ENCODE measurements at places on chromosomes 2 and 18.

- DNase-seq, result no peak
Observed at GRCh38 chr2:171512683-171513195, 9.5 kb upstream of the CYBRD1 start.

- no peak for DNase-seq
Observed at GRCh38 chr18:12231040-12231882, 22.9 kb upstream of the CIDEA start.

DNA sequence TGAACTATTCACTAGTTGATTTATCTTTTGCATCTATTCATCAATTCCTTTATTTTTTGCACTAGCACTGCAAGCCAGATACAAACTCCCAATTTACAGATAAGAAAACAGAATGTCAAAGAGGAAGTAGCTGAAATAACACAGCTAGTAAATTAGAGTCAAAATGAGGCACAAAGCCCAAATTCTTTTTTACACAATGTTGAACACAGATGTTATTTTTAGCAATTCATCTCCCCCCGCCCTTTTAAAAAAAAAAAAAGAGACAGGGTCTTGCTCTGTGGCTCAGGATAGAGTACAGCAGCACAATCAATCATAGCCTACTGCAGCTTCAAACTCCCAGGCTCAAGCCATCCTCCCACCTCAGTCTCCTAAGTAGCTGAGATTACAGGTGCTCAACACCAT is 127.8 kb downstream of the CCBE1 start:
- no peak for DNase-seq

- no peak for DNase-seq
Observed at GRCh38 chr18:48819276-48819675, 131.5 kb downstream of the SMAD7 start.

DNA sequence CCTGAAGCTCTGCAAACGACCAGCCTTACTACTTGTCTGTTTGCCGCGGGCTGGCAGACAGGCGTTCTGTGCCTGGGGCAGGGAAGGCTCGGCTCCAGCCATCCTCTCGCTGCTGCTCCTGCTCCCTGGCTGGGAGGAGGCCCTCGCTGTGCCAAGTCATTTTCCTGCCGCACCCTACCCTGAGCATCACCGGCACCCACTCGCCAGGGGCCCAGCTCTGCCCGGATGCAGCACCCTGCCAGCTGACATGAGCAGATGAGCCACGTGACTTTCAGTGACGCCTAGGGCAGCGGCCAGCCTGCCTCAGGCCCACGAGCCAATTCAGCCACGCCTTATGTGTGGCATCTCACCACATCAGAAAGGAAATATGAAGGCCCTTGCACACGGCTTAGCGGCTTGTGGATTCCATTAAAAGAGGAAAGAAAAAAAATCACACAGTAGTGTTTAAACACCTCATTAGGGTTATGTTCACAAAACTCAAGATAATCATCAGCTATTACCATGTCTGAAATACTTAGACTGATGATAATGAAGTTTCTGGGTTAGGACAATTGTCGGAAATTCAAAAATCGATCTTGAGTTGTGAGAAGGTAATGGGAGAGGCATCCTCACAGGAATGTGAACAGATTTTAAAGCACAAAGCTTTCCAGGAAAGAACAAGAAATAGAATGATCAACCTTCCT is 250.5 kb downstream of the TWIST2 start:
- DNase-seq, result no peak

DNA sequence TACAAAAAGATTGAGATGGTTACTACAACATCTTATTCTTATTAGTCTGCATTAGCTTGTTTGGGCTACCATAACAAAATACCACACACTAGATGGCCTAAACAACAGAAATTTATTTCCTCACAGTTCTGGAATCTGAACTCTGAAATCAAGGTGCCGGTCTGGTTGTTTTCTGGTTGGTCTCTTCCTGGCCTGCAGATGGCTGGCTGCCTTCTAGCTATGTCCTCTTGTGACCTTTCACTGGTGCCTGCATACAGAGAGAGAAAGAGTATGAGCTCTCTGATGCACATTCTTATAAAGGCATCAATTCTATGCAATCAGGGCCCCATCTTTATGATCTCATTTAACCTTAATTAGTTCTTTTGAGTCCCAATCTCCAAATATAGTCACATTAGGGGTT is 696.5 kb downstream of the TDRD15 start:
- DNase-seq, result no peak

GRCh38 chr2:27184115-27184514 is 27.7 kb upstream of the ATRAID start:
- DNase-seq, result no peak

GRCh38 chr18:2976218-2977132 is 36.5 kb downstream of the LPIN2 start:
- DNase-seq, result no peak

DNA sequence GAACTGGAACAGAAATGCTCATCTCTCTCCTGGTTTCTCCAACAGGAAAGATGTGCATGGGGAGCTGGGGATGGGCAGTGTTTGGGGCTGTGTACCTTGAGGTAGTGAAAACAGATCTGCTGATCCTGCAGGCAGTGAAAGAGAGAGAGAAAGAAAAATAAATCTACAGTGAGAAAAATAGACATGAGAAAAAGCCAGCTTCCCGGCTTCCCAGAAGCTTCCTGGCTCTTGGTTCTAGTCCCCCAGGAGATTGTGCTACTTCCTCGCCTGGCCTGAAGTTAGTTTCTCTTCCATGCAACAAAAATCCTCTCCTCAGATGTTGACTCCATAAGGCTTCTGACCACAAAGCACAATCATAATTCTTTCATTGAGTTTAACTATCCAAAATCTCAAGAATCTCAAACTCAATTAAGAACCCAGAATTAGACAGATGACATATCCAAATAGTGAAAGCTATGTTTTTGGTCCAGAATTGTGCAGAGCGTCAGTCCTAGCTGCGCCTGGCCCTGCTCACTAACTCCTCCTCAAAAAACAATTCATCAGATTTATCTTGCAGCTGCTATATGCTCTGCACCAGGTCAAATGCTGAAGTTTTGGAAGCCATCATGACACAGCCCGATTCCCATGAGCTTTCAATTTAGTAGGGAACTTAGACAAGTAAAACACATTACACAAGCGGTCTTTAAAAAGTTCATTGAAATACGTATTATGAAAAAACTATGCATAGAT is 20.1 kb upstream of the NAB1 start:
- DNase-seq, result no peak

- no peak for DNase-seq
Observed at GRCh38 chr2:26809876-26810577, 24.2 kb downstream of the CENPA start.

DNA sequence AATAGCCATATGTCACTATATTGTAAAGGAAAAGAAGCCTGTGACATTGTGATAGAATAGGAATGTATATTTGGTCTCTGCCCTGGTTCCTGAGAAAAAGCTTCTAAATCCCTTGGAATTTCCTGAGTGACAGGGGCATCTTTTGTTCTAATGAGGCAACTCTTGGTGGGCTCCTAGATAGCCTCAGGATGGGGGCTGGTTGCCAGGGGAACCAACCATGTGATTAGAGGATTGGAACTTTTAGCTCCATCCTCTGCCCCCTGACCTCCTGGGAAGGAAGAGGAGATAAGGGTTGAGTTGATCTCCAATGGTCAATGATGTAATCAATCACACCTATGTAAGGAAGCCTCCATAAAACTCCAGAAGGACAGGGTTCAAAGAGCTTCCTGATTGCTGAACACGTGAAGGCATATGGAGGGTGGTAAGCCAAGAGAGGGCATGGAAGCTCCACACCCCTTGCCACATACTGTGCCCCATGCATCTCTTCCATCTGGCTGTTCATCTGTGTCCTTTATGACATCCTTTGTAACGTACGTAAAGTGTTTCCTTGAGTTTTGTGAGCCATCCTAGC is 2.9 kb upstream of the ME2 start:
- no peak for DNase-seq

DNA sequence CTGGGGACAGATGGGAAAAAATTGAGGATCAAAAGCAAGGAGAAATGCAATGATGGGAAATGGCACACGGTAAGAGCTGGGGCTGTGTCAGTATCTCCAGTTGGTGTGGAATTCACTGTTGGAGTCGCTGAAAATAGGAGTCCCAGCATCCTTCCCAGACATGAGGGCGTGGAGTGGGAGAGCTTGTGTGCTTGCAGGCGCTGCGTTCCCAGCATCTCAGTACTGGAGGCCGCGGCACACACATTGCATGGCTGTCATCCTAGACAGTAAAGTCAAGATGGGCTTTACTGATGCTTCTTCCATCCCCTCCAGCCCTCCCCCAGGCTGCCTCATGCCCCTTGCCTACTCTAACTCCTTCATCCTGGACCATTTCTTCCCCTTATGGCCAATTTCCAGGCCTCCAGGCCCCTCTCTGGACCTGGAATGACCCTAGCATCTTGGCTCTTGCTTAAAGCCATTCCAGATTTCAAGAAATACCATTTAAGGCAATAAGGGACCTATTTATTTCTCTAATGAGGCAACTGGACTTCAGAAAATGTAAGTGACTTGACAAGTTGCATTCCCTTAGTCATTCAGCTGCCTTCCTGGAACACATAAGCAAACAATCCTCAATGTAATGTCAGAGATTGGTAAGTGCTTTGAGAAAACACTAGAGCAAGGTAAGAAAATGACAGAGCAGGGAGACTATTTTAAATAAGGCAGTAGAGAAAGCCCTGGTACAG is 70.5 kb upstream of the TTC39C start:
- DNase-seq, result no peak

GRCh38 chr2:234060236-234060635 is 9.7 kb downstream of the SPP2 start:
- no peak for DNase-seq

- DNase-seq, result no peak
Observed at GRCh38 chr2:77470096-77470495, 52.1 kb downstream of the LRRTM4 start.

DNA sequence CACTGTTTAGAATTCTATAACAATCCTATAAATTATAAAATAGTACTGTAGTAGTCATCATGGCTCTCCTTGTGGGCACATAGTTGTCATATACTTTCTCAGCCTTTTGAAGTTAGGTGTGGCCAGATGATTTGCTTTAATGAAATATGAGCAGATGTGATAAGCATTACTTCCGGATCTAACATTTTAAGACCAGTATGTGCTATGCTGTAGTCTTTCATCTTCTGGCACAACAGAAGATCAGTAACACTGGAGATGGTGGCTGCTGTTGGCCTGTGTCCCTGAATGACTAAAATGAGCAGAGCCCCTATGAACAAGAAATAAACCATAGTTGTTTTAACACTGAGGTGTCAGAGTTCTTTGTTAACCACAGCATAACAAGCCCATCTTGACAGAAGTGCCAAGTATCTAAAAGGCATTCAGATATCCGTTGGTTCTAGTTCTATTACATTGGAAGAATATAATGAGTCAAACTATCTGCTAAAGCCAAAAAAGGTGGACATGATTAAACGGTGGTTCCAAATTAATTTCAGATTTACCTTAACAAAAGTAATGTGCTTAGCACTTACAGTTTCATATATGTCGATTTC is 6.3 kb downstream of the MEX3C start:
- no peak for DNase-seq

GRCh38 chr2:207337234-207338219 is 171.8 kb upstream of the KLF7 start:
- no peak for DNase-seq

- no peak for DNase-seq
Observed at GRCh38 chr18:11324956-11325882, 175.8 kb upstream of the PIEZO2 start.

DNA sequence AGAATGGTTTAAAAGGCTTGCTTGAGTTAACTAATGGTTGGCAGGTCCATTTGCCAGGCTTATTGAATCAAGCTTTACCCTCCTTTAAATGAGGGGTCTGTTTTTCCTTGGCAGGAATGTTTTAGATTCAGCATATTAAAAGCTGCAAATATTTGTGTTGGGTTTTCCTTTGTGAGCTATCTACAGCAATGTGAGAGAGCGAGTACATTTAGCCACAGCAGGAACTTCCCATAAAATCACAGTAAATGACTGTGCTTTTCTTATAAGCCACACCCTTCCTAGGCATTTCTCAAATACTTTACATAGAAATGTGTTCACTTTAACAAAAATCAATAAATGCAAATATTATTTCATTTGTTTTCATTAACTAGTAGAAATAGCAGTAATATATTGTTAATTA is 23.9 kb downstream of the CALCRL start:
- DNase-seq, result no peak

GRCh38 chr2:133589456-133589855 is 21.2 kb upstream of the NCKAP5 start:
- no peak for DNase-seq

GRCh38 chr18:51273437-51273836 is 76.0 kb upstream of the MEX3C start:
- no peak for DNase-seq

DNA sequence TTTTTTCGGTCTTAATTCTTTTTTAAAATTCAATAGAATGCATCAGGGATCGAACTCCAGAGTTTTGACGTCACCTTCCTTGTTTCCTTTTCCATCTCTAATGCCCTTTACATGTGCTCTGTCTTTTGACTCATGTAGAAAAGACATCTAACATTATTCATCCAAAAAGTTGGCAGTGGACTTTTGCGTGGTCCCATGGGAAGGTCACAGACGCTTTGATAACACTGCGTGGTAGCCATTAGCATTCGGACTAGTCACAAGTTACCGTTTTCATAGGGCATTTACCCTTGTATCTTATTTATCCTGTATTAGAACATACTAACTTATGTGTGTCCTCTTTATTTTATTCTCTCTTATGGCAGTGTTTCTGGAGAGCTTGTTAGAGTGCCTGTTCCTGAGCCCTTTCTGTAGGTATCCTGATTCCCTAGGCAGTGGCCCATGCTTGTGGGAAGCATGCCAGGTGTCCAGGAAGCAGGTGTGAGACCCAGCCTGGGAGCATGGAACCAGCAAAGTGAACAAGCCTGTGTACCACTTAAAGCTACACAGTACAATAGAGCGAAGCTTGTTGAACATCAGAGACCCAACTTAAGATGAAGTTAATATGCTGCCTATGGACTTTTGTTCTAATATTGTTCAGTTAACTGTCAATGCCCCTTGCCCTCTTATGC is 73.6 kb upstream of the RBM44 start:
- DNase-seq, result no peak

DNA sequence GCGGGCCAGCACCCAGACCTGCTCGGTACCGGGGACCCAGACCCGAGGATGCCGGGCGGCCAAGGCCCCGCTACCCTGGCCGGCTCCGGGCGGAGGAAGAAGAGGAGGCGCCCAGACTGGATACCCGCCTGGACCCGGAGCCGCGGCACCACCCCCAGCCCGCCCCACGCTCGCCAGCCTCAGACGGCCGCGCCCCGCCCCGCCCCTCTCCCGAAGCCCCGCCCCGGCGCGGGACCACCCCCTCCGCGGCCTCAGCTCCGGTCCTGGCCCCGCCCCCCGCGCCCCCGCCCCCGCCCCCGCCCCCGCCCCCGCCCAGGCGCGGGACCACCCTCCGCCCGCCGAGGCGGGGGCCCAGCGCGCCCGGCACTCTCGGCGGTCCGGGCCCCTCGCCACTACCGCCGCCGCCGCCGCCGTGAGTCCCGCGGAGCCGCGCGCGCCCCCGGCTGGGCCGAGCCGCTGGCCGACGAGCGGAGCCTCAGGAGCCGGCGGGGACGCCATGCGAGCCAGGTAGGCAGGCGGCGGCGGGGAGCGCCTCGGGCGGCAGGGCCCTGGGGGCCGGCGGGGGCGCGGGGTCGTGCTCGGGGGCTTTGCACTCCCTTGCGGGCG is at the start of gene SH3BP4:
Gene SH3BP4 (plus strand): TSS at position 354 of the 606 bp plus-strand sequence. CDS start 82,986 bp downstream, outside the sequence.
- no peak for DNase-seq
